ENCODE measurements at places on chromosomes 7 and 10.
A peak's percentile ranks its signal among the peaks of the same experiment; 100 is the strongest.

DNA sequence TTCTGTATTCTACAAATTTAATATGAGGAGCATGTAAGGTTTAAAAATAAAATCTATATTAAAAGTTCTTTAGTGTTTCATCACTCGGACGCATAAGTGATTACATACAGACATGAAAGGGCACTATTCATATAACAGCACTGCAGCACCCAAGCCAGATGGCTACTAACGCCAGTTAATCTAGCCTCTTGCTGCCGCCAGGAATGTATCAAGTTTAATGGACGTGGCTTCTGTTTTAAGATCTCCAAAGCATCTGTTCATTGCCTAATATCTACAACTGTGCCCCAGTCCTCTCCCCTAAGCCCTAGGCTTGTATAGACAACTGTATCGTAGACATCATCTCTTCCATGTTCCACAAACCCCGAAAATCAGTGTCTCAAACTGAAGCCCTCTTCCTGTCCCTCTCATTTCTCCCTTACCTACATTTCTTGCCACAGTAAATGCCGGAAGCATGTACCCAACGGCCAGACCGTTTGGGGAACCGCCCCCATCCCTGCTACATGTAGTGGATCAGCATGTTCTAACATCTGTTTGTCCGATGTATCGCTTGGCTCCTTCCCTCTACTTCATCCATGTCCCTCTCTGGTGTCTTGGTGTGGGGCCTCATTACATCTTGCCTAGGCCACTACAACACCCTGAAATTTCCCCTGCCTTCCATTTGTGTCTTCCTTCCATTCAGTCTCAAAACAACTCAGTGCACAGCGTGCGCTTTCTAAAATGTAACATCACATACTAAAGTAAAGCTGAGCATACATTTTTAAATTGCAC, 147.5 kb upstream of the RSU1 start:
- no peak for DNase-seq

DNA sequence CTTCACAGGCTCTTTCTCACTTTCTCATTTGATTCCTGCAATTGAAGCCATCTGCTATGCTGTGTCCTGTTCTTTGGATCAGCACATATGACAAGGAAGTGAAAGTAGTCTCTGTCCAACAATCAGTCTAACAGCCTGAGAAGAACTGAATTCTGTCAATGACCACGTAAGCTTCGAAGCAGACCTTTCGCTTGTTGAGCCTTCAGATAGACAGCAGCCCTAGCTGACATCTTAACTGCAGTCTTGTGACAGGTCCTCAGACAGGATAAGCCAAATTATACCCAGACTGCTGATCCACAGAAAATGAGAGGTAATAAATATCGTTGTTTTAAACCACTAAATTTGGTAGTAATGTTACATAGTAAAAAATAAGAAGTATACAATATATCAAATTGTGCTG, 691.0 kb upstream of the LRRTM3 start:
- DNase-seq, result no peak

DNA sequence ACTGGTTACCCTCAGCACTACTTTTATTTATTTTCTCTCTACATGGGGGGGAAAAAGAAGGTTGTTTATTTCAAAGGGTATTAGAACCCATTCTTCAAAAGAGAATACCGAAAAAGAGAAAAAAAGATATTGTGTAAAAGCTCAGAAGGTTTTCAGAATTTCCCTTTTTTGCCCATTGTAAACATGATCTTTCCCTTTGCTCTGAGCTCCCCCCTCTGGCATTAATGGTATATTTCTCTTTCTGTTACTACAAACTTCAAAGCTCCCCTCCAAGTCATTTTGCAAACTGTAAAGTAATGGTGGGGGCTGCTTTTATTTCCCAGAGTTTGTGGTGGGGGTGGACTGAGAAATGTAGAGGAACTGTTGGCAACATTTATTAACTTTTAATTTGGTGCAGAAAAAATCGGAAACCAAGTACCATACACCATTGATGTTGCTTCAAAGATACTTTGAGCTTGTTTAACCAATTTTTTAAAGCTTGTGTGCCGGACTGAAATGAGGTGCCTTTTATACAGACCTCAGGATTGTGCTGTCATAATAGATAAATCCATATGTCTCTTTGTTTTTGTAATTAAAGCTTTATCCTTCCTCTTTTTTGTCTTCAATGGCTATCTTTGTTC, 181.5 kb downstream of the EXOC4 start:
- peak; percentile 54 for DNase-seq

- DNase-seq, result no peak
Observed at GRCh38 chr7:102472126-102473041, 6.3 kb downstream of the POLR2J start.

DNA sequence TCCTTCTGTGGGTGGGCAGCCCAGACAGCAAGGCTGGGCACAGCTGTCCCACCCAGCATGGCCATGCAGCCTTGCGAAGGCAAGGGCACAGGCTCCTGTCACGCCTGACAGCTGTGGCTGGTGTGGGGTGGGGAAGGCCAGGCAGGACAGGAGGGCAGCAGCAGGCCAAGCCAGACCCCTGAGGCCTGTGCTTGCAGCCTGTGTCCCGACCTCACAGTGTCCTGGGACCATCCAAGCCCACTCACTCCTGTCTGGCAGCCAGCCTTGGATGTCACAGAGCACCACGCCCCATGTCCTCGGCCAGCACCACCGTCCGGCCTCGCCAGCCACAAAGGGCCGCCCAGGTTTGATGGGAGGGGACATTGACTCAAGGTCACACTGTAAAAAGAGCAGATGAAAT, 85.5 kb upstream of the LRRC4 start:
- DNase-seq, result no peak

DNA sequence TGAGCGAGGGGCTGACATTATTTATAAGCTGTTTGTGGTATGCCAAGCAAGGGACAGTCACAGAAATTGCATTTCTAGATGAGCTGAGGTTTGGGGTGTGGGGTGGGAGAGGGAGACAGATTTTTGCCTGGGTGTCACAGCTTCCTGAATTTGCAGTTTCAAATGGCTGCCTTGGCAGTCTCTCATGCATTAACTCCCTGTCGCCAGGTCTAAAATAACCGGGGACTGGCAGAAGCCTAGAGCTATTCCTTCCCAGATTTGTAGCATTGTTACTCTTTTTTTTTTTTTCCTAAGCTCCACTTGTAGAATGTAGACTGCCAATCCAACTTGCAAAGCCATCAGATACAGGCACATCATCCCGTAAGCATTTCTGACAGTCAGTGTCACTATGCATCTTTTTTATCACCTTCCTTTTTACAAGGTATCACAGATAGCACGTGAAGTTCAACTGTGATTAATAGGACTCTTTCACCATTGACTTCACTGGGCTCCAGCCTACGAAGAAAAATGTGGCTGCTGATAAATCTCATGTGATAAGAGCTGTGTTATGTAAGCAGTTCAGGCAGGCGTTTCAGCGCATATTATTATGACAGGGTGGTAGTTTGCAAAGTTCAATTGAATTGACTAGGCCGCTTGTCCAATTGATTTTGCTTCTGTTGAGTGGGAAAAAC, 130.7 kb upstream of the CELF2 start:
- DNase-seq, result no peak

- DNase-seq, result no peak
Observed at GRCh38 chr7:14438366-14438765, 448.9 kb upstream of the ETV1 start.

GRCh38 chr7:54788664-54789063, 29.7 kb upstream of the SEC61G start:
- peak; percentile 90 for DNase-seq

- DNase-seq, result peak; percentile 44
Observed at GRCh38 chr7:143429770-143430698, 13.2 kb upstream of the TAS2R60 start.

- no peak for DNase-seq
Observed at GRCh38 chr10:88526501-88527105, 56.5 kb downstream of the RNLS start.

GRCh38 chr10:88820748-88821401, 18.3 kb downstream of the LIPM start:
- peak; percentile 74 for DNase-seq

DNA sequence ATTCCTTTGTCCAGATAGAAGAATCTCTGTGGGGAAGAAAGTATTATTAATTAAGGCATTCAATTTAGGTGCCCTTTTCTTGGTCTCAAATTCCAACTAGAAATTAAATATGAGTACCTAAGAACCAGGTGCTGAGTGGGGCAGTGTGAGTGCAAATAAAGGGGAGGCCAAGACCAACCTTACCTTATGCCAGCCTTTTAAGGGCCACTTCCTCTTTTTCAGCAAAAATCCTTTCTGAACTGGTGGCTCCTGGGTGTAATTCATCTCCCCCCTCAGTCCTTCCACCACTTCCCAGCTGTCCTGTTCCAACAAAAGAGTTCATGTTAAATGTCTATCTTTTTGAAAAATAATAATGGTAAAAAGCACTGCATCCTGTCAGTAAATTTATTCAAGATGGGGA, 108.2 kb downstream of the OSBPL3 start:
- DNase-seq, result no peak

- DNase-seq, result peak; percentile 88
Observed at GRCh38 chr10:61643316-61643751, 19.4 kb upstream of the CABCOCO1 start.

DNA sequence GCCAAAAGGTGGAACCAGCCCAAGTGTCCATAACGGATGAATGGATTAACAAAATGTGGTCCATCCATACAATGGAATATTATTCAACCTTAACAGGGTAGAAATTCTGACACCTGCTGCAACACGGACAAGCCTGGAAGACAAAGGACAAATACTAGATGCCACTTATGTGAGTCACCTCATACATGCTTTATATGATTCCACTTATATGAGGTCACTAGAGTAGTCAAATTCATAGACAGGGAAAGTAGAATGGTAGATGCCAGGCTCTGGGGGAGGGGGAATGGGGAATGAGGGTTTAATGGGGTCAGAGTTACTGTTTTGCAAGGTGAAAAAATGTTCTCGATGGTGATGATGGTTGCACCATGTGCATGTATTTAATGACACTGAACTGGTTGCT, 34.0 kb upstream of the CYTH3 start:
- DNase-seq, result peak; percentile 69

DNA sequence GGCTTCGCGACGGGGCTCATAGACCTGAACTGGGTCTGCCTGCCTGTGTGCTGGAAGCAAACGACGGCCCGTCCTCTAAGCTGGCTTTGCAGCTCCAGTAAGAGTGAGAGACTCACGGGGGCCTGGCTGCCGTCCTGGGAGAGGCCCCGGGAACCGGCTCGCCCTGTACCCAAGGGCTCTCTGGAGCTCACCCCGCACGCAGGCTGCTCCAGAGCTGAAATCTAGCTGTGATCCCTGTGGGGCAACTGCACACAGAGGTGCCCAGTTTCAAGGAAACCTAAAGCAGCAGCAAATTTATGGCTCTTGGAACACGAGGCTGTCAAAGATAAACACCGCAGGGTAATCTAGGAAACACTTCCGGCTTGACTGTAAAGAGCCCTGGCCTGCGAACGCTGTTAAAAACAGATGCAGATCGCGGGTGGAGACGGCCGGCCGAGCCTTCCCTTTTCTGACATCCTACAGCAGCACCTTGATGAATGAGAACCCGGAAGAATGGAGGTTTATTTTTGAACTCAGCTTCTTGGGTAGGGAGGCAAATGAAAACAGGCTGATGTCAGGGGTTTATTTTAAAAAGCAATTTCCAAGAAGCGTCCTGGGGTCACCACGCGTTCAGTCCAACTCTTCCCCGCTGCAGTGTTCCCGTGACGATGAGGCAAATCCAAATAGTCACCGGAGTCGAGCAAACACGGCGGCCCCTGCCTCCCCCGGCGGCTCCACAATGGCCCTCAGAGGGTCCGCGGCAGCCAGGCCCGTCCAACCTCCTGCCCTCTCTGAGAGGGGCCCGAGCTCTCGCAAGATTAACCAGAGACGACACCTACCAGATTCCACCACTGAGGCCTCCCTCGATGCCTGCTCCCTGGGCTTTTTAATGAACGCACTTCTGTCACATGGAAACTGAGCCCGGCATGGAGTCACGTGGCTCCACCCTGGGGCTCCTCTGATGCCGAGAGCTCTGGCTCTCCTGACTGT, 29.6 kb downstream of the AMZ1 start:
- peak; percentile 70 for DNase-seq

DNA sequence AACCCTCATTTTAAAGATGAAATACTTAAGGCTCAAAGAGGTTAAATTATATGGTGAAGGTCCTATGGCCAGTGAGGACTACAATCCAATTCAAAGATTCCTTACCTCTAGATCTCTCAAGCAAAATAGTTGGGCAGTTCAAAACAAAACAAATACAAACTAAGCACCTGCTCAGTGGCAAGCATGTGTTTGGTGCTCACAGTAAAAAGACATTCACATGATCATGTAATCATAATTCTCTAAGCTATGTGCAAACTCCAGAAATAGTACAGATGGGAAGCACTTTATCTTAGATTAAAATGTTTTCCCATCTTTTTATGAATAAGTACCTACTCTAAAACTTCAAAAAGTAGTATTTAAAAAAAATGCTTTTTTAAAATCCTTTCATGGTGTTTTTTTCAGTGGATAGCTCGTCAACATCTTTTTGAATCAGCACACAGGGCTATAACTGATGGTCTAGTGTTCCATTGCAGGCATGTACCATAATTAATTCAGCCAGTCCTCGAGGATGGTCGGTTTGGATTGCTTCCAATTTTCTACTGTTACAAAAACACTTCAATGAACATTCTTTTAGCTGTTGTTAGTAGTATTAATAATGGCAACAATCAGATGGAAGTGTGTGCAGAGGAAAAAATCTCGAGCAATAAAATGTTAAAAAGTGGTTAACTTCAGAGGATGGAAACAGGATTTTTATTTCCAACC, 58.4 kb downstream of the CHCHD3 start:
- peak; percentile 6 for DNase-seq

GRCh38 chr7:128155100-128155740, 85.9 kb upstream of the LEP start:
- no peak for DNase-seq

GRCh38 chr10:109183366-109183765, 739.9 kb downstream of the XPNPEP1 start:
- peak; percentile 32 for DNase-seq

GRCh38 chr10:112115781-112116385, 67.7 kb downstream of the GPAM start:
- DNase-seq, result peak; percentile 20

GRCh38 chr7:83301416-83301815, 138.7 kb upstream of the PCLO start:
- DNase-seq, result peak; percentile 89

- DNase-seq, result no peak
Observed at GRCh38 chr10:109668703-109669102, 254.6 kb downstream of the XPNPEP1 start.

DNA sequence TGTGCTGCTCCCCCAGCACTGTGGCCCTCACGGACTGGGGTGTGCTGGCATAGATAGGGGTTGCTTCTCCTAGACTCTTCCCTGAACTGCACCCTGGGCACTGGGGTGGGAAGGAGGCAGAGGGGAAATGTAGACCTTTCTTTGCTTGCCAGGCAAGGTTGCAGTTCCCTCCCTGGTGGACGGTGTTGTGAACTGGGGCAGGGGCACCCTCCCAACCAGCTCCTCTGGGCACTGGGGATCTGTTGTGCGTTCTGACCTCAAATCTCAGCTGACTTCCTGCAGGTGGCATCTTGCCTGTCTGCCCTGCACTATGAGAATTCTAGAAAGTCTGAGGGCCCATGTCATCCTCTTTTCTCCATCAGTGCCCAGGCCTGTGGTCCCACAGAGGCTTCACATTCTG, 53.9 kb downstream of the ARHGAP22 start:
- DNase-seq, result no peak
